ENCODE measurements at places on chromosomes 7 and 10.
A peak's percentile ranks its signal among the peaks of the same experiment; 100 is the strongest.

DNA sequence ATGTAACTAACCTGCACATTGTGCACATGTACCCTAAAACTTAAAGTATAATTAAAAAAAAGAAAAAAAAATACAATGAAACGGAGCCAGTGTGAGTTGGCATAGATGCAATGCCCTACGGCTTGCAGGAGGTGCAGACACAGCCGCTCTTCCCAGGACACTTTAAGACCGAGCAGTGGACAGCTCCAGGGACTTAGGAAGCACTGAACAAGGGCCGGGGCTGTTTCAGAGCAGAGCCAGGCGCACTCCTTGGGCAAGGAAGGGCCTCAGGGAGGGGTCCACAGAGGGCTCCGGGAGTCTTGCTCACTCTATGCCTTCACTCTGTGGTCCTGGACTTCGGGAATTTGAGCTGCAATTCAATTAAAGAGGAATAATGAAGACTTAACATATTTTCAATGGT, 355.3 kb downstream of the TCERG1L start:
- no peak for DNase-seq

- DNase-seq: no peak
Observed at GRCh38 chr7:99098286-99098823, 45.6 kb downstream of the SMURF1 start.

DNA sequence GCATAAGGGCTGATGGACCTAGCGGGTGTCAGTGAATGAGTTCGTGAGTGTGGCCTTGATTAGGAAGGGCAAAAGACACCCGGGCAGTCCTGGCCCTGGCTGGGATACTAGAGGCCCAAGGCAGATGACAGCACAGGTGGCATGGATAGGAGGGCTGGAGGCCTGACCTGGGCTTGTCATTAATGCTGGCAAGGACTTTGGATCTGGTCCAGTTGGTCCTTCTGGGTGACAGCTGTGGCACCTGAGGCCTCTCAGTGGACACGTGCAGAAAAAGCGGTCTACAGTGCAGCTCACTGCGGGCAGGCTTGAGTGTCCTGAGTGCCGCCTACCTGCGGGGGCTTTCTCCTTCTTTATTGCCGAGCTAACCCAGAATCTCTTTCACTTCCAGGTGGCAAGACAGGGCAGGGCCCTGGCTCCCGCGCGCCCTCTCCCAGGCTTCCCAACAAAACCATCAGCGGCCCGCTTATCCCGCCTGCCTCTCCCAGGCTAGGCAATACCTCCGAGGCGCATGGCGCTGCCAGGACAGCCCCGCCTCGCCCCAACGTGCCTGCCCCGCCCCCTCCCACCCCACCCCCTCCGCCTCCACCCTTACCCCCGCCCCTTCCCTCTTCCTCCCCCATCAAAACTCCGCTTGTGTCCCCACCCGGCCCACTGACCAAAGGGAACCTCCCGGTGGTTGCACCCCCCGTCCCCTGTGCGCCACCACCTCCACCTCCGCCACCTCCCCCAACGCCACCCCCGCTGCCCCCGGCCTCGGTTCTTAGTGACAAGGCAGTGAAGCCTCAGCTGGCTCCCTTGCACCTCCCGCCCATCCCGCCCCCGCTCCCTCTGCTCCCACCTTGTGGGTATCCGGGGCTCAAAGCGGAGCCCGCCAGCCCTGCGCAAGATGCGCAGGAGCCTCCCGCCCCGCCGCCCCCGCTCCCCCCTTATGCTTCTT, 77.4 kb downstream of the WIPF3 start:
- peak; percentile 58 for DNase-seq

- DNase-seq: no peak
Observed at GRCh38 chr7:18166002-18166401, 138.4 kb upstream of the PRPS1L1 start.

- DNase-seq: peak; percentile 78
Observed at GRCh38 chr10:59362144-59362958, at the start of gene FAM13C. TSS of gene FAM13C (minus strand) at chr10:59362549. CDS start at chr10:59362460, 89 bp downstream.

DNA sequence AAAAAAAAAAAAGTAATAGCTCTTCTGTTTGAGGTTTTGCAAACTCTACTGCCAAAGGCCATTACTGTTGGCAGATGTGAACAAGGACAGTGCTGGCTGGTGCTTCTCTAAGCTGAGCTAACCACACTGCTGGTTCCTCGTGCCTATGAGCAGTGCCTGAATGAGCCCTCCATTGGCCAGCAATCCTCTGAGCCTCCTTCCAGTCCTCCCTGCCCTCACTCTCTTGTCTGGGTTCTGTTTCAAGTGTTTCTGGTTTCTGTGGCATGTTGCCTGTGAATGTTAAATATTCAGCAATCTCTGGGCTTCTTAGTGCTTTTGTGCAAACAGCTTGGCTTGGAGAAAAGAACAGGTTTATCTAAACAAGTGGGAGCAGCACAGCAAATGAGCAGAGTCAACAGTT, 161.3 kb upstream of the AUTS2 start:
- DNase-seq: no peak

DNA sequence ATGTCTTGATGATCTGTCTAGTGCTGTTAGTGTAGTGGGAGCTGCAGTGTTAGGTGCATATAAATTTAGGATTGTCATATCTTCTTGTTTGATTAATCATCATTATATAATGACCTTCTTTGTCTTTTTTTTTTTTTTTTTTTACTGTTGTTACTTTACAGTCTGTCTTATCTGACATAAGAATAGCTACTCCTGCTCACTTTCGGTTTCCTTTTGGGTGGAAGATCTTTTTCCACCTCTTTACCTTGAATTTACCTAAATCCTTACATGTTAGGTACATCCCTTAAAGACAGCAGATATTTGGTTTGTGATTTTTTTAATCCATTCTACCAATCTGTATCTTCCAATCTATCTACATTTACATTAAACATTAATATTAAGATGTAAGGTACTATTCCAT, 113.6 kb upstream of the PCLO start:
- no peak for DNase-seq

- DNase-seq: no peak
Observed at GRCh38 chr10:76205361-76205760, 773.9 kb downstream of the LRMDA start.

- no peak for DNase-seq
Observed at GRCh38 chr7:14395860-14396259, 406.4 kb upstream of the ETV1 start.

DNA sequence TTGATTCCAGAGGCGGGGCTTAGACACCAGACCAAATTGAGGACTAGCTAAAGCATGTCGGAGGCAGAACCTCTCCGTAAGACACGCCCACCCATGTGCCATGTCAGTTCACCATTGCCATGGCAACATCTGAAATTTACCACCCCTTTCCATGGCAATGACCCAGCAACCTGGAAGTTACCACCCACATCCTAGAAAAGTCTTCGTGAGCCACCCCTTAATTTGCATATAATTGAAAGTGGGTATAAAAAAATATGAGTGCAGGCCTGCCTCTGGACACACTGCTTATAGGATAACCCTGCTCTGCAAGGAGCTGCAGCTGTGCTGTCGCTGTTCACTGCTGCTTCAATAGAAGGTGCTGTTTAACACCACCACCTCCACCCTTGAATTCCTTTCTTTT, 28.0 kb downstream of the TMEM270 start:
- no peak for DNase-seq

DNA sequence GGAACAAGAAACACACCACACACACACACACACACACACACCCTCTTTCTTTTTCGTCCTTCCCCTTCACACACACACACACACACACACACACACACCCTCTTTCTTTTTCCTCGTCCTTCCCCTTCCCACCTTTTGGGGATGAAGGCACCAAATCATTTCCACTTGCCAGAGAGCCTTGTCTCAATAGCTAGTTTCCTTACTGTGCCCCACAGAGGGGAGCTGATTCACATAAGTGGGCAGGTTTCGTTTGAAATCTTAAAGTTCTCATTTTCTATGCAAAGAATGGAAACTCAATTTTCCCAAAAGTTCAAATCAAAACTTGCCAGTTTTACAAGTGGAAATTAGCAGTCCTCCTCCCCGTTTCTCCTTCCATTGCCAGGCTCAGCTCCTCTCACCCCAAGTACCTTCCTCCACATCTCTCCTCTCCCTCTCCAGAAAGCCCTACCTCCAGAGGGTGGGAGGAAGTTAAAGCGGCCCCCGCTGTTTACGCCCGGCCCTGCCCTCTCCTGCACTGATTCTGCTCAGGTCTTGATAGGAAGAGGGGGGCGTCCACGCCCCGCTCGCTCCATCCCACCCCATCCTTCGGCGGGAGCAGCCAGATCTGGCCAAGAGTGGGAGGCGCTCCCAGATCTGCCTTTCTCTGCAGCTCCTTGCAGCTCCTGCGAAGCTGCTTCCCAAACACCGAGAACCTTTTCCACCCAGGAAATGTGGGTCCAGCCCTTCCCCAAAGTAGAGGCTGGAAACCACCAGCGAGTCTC, 1.3 kb downstream of the CTTNBP2 start:
- DNase-seq: peak; percentile 11

DNA sequence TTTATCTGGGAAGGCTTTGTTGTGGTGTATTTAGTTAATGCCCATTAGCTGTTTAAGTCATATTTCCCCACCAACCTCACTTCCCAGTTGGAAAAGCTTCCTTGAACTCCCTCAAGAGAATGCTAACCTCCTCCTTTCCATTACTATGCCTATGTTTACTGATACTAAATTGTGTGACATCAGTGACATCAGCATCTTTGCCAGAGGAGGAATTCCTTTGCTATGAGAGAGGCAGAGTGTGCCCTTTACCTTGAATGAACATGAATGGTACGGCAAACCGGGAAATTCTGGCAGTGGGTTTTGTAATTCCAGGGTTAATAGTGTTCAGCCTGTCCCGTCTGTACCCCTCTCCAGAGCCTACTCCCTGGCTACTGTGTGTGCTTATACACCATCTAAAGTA, 22.1 kb upstream of the GLCCI1 start:
- DNase-seq: no peak

- no peak for DNase-seq
Observed at GRCh38 chr7:106101726-106102125, 10.4 kb downstream of the SYPL1 start.

- DNase-seq: no peak
Observed at GRCh38 chr10:63268149-63268797, 135.1 kb downstream of the NRBF2 start.

- no peak for DNase-seq
Observed at GRCh38 chr10:121058082-121058481, 206.9 kb downstream of the WDR11 start.

- DNase-seq: no peak
Observed at GRCh38 chr7:155685791-155686160, 41.3 kb downstream of the RBM33 start.

GRCh38 chr10:91150631-91151030, 69.8 kb upstream of the PCGF5 start:
- no peak for DNase-seq

DNA sequence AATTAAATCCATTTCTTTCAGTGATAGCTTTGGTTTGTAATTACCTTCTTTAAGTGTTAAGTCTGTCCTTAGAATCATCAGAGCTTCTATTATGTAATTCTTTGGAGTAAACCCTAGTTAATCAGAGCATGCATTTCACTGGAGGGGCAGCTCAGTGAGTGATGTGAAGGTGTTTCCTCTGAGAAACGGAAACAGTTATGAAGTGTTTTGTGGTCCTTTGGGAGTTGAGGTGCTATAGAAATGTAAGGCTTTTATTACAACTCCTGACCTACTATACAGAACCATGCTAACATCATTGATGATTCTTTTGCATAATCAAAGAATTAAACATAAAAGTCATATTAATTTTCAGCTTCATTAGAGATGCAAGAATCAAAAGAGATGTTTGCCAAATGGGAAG, 141.5 kb downstream of the EXOC4 start:
- DNase-seq: no peak

- no peak for DNase-seq
Observed at GRCh38 chr10:4067931-4068561, 283.0 kb upstream of the KLF6 start.

DNA sequence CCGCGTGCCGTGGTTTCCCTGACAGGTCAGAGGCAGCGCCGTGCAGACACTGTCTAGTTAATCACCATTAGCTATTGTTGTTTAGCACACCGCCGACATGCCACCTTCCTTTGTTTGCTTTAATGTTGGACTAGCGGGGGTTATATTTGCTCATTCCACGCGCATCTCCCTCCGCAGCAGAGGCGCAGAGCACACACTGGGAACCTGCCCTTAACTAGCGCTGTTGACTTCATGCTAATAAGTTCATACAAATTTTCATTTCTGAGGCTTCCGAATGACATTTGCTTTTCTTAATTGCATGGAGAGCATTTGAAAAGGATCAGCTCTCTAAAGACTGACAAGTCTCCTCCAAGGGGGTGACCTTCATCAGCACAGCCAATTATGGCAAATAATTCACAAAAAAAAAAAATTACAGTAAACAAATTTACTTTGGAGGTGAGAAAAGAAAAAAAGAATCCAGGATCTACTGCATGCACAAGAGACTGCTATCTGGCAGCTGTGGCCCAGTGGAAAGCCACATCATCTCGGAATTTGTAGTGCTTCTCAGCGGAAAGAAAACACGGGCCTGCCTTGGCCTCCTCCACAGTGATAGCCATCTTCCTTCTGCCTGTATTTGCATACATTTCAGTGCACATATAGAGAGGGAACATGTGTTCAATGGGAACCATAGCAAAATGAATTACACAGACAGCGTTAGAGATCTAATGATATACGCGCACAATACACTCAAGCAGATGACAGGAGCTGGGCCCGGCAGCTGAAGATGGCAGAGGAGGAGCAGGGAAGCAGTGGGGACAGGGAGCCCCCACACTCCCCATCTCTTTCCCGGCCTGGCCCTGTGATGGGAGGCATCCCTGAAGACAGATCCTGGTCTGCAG, 94.2 kb downstream of the EBF3 start:
- no peak for DNase-seq

Data from NCI-H510A treated with DMSO at 0.1 percent for 48 hours (cell line).